Large intestine (tissue), 12 donors: ENCODE measurements at places on chromosomes 6 and 20.
A peak's percentile ranks its signal among the peaks of the same experiment; 100 is the strongest.

DNA sequence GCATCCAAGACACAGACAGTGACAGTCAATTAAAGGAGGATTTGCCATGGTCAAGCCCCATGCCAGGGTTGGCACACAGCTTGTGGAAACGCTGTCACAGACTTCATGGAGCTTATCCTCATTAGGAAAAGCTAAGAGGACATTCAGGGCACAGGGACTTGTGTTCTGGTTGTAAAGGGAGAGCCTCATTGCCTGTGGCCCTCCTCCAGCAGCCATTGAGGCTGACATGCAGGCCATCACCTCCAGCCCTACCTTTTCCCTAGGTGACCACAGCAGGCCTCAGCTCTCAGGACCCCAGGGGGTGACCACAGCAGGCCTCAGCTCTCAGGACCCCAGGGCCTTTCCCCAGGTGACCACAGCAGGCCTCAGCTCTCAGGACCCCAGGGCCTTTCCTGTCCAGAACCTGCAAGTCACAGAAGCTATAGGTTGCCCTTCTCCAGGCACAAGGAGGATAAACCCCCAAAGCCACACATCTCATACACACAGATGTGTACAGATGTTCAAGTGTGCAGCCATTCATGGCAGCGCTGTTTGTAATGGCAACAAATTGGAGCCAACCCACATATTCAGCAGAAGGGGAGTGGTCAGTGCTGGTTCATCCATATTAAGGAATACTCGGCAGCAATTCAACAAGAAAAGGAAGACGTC lies 26.1 kb downstream of the DUSP22 start:
- peaks cover under 1% of the 10 kb centered on the region for H3K4me1 ChIP-seq
- H3K4me3 ChIP-seq: no peak overlapping the region
- H3K27me3 ChIP-seq: no peaks in the 10 kb centered on the region

GRCh38 chr6:33962246-33963027 lies 158.6 kb upstream of the MLN start:
- no peak for DNase-seq
- no peaks in the 10 kb centered on the region for H3K4me1 ChIP-seq
- H3K36me3 ChIP-seq: no peaks in the 10 kb centered on the region
- peaks cover 2% of the 10 kb centered on the region for H3K27me3 ChIP-seq

GRCh38 chr6:150382171-150382570 lies 13.4 kb downstream of the IYD start:
- H3K27me3 ChIP-seq: no peaks in the 10 kb centered on the region
- H3K27ac ChIP-seq: no peak overlapping the region

DNA sequence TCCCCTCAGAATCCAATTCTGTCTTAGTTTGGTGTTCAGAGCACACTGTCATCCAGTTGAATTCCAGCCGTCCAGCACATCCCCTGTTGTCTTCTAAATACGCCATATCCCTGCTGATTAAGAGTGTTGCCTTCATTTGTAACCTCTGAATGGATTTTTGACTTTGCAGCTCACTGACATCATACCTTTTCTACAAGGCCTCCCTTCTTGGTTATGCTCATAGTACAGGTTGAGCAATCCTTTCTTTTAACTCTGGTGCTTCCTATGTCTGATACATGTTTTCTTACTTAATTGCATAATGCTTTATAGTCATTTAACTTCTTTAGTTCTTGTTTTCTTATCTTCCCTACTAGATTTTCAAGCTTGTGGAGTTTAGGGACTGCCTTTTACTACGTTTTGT lies 36.4 kb downstream of the XRN2 start:
- H3K4me1 ChIP-seq: no peaks in the 10 kb centered on the region
- peak; percentile 27 for DNase-seq
- H3K4me3 ChIP-seq: no peak overlapping the region
- no peak overlapping the region for H3K27ac ChIP-seq
- no peaks in the 10 kb centered on the region for H3K27me3 ChIP-seq
- peaks cover 53% of the 10 kb centered on the region for H3K36me3 ChIP-seq

DNA sequence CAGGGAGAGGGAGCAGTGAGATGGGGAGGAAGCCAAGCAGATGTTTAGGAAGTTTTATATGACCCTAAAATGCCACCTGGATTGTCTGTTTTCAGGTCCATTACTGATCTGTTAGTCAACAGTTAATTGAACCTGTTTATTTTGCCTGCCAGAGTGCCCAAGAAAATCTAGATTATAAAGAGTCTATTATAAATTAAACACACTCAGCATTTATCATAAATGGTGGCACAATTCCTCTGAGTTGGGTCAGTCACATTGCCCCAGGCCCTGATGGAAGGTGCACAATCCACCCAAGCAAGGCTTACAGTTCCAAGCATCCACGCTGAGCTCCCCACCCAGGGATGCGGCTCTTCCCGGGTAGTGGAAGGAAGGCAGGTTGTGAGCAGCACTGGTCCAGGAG lies 21.4 kb upstream of the ULBP3 start:
- DNase-seq: no peak
- H3K4me1 ChIP-seq: peaks cover 2% of the 10 kb centered on the region
- peaks cover 7% of the 10 kb centered on the region for H3K27me3 ChIP-seq
- H3K36me3 ChIP-seq: no peaks in the 10 kb centered on the region
- no peak overlapping the region for H3K27ac ChIP-seq
- H3K4me3 ChIP-seq: no peak overlapping the region

GRCh38 chr6:10369896-10370295 lies 45.0 kb downstream of the TFAP2A start:
- H3K4me1 ChIP-seq: no peaks in the 10 kb centered on the region
- no peaks in the 10 kb centered on the region for H3K27me3 ChIP-seq
- no peaks in the 10 kb centered on the region for H3K36me3 ChIP-seq
- H3K4me3 ChIP-seq: no peak overlapping the region
- no peak overlapping the region for H3K27ac ChIP-seq

DNA sequence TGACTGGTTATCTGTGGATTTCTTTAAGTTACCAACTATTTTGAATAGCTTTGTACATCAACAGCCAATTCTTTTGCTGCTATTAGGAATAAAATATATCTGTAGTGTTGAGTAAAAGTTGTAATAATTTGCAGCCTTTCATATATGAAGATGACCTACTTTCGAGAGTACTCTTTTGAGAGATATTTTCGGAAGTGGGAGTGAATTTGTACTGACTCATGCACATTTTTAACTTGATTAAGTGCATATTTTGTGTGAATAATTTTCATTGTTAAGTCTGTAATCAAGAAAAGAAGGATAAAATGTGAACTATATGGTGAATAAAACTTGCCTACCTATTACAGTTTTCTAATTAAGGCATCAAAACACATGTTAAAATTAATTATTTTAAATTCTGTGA lies 51.9 kb downstream of the L3MBTL3 start:
- H3K4me1 ChIP-seq: no peaks in the 10 kb centered on the region
- no peak overlapping the region for H3K27ac ChIP-seq
- H3K4me3 ChIP-seq: no peak overlapping the region
- H3K36me3 ChIP-seq: peaks cover 15% of the 10 kb centered on the region
- DNase-seq: no peak
- H3K27me3 ChIP-seq: no peaks in the 10 kb centered on the region

GRCh38 chr20:24816431-24816830 lies 132.6 kb upstream of the CST7 start:
- no peaks in the 10 kb centered on the region for H3K36me3 ChIP-seq
- H3K27me3 ChIP-seq: peaks cover 2% of the 10 kb centered on the region
- H3K4me1 ChIP-seq: no peaks in the 10 kb centered on the region
- H3K27ac ChIP-seq: no peak overlapping the region

GRCh38 chr6:25987845-25988244 lies 25.2 kb downstream of the TRIM38 start:
- H3K4me3 ChIP-seq: no peak overlapping the region
- H3K4me1 ChIP-seq: peaks cover 26% of the 10 kb centered on the region
- no peak for DNase-seq
- H3K27me3 ChIP-seq: no peaks in the 10 kb centered on the region

DNA sequence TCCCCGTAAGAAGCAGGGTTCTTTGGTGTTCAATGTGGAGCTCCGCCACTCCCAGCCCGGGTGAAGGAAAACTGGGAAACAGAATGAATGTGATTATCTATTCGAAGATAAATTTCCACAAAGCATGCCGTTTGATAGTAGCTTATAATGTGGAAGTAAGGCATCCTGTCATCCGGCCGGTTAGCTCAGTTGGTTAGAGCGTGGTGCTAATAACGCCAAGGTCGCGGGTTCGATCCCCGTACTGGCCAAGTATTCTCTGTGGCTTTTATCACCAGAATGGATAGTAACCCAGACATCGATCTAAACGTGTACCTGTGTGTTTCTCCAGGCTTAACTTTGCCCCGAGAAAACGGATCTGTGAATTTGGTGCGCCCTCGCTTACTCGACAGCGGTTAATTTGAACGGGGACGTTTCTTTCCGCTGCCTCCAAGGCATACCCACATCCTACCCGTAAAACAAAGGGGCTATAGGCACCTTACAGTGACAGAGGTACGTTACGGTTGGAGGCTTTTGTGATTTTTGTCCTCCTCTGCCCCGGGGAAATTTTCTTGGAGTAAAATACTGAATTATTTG lies 215.2 kb upstream of the ZNF184 start:
- H3K36me3 ChIP-seq: no peaks in the 10 kb centered on the region
- peak; percentile 80 for DNase-seq
- H3K27me3 ChIP-seq: peaks cover 19% of the 10 kb centered on the region
- peaks cover 4% of the 10 kb centered on the region for H3K4me1 ChIP-seq
- H3K27ac ChIP-seq: peak overlapping the region; percentile 68

GRCh38 chr6:51827580-51827979 lies 259.8 kb downstream of the PKHD1 start:
- no peaks in the 10 kb centered on the region for H3K4me1 ChIP-seq
- H3K27ac ChIP-seq: no peak overlapping the region
- DNase-seq: no peak

- H3K4me1 ChIP-seq: peaks cover 5% of the 10 kb centered on the region
- no peaks in the 10 kb centered on the region for H3K27me3 ChIP-seq
- no peak overlapping the region for H3K27ac ChIP-seq
- H3K4me3 ChIP-seq: no peak overlapping the region
- no peaks in the 10 kb centered on the region for H3K36me3 ChIP-seq
- no peak for DNase-seq
Observed at GRCh38 chr6:3653528-3654070, 97.9 kb downstream of the PXDC1 start.

DNA sequence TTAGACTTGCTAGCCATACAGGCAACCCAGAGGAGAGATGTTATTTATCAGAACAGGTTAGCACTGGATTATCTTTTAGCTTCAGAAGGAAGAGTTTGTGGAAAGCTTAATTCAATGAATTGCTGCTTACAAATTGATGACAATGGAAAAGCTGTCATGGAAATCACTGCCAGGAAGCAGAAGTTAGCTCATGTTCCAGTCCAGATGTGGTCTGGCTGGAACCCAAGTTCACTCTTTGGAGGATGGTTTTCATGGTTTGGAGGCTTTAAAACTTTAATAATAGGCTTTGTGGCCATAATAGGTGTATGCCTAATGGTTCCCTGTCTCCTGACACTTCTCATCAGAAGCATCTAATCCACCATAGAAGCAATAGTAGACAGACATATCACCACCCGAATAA lies 699.0 kb downstream of the PHF3 start:
- H3K4me3 ChIP-seq: no peak overlapping the region
- H3K4me1 ChIP-seq: no peaks in the 10 kb centered on the region
- H3K27me3 ChIP-seq: no peaks in the 10 kb centered on the region

DNA sequence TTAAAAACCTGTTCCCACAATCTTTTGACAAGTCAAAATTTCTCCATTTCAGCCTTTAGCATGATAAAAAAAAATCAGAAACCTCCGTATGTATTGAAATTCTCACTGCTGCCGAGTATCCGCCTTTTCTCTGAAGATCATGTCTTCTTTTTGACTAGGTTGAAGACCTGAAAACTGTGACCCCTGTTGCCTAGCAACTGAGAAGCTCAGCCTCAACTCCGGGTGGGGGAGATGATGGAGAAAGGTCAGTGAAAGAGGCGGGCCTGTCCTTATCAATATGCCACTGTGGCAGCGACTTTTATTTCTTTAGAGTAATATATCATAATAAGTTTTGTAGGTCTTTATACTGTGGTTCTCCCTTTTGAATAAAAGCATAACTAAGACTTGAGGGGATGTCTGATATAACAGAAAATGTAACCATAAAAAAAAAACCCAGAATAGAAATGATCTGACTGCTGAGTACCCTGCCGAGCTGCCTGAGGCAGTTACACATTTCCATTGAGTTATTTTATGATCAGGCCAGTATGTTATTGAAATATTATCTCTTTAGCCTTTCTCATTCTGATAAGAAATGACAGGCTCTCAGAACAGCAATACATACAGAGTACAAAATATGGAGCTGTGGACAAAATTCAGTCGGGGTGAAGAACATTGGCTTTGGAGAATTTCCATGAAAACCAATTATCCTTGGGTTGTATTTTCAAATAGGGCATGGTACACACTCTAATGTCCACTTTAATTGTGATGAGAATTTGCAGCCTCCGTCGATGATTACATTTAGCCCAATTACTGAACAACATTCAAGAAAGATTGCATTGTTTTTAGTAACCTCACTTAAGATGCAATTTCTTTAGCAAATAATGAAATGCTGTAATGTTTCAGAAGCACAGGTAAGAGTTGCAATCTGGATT lies 136.7 kb upstream of the EEF1E1 start:
- no peaks in the 10 kb centered on the region for H3K36me3 ChIP-seq
- H3K27ac ChIP-seq: no peak overlapping the region
- DNase-seq: no peak

- no peaks in the 10 kb centered on the region for H3K36me3 ChIP-seq
- no peak overlapping the region for H3K4me3 ChIP-seq
- no peak overlapping the region for H3K27ac ChIP-seq
- H3K4me1 ChIP-seq: peaks cover 5% of the 10 kb centered on the region
- DNase-seq: no peak
- H3K27me3 ChIP-seq: no peaks in the 10 kb centered on the region
Observed at GRCh38 chr6:13830803-13831202, 16.4 kb upstream of the MCUR1 start.

GRCh38 chr6:77653816-77654215 lies 977 bp downstream of the MEI4 start:
- no peak overlapping the region for H3K27ac ChIP-seq
- H3K36me3 ChIP-seq: no peaks in the 10 kb centered on the region
- no peaks in the 10 kb centered on the region for H3K27me3 ChIP-seq
- no peak overlapping the region for H3K4me3 ChIP-seq
- no peaks in the 10 kb centered on the region for H3K4me1 ChIP-seq
